ENCODE measurements at places on chromosomes 13 and 19.

DNA sequence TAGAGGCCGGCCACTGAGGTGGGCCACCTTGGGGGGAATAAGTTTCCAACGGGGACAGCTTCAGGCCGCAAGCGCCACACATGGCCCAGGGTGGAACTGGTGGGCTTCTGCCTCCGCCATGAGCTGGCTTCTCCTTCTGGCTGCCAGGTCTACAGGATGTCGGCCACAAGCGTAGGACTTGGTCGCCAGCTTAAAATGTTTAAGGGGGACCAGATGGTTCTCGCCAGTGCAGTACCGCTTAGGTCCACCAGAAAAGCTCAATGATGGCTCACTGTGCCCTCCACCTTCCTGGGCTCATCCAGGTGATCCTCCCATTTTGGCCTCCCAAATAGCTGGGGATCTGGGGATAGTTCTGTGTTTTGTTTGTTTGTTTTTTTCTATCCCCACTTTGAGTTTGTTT, 38.7 kb upstream of the ZNF254 start:
- no peak for DNase-seq

DNA sequence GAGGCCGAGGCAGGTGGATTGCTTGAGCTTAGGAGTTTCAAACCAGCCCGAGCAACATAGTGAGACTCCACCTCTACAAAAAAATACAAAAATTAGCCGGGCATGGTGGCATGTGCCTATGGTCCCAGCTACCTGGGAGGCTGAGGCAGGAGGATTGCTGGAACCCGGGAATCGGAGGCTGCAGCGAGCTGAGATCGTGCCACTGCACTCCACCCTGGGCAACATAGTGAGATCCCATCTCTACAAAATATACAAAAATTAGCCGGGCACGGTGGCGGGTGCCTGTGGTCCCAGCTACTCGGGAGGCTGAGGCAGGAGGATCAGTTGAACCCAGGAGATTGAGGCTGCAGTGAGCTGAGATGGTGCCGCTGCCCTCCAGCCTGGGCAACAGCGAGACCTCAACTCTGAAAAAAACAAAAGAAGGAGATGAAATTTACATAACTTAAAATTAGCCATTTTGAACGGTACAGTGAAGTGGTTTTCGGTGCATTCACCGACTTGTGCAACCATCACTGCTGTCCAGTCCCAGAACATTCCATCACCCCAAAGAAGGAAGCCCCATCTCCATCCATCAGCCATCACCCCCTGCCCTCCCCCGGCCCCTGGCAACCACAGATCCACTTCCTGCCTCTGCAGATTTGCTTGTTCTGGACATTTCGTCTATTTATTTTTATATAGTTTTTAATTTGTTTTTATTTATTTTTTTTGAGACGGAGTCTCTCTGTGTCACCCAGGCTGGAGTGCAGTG, 1.6 kb upstream of the AZU1 start:
- DNase-seq: no peak

- DNase-seq: no peak
Measured at GRCh38 chr19:6534451-6535093, 3.7 kb downstream of the TNFSF9 start.

- no peak for DNase-seq
Measured at GRCh38 chr19:4347521-4347920, 4.2 kb downstream of the MPND start.

- no peak for DNase-seq
Measured at GRCh38 chr13:108923386-108924047, 294.1 kb downstream of the MYO16 start.

DNA sequence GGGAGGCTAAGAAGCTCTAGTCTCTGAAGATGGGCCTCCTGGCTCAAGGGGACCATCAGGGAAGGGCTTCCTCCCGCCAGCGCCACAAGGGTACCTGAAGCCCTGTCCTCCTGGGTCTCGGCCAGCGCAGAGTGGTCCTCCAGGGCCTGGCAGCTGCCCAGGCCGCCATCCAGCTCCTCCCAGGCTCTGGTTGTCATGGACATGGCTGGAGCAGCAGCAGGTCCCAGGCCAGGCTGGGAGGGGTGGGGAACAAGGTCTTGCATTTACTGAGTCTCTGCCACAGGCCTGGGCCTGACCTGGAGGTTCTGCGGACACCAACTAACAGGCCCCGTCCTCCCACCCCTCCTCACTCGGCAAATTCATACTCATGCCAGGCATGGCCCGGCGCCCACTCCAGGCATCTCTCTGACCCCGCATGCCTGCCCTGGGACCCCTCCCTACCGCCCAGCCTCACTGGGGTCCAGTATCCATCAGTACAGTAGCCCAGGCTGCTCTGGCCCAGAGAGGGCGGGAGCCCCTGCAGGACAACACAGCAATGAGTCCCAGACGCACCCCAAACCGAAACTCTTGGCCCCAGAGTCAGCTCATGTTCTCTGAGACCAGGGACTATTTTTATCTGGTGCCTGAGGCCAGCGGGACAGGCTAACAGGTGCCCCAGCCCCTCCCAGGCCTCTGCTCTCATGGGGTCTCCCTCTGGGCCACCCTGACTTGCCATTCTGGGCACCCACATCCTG, 938 bp downstream of the JSRP1 start:
- no peak for DNase-seq

- DNase-seq: no peak
Measured at GRCh38 chr19:402786-403185, 6.2 kb downstream of the C2CD4C start.

DNA sequence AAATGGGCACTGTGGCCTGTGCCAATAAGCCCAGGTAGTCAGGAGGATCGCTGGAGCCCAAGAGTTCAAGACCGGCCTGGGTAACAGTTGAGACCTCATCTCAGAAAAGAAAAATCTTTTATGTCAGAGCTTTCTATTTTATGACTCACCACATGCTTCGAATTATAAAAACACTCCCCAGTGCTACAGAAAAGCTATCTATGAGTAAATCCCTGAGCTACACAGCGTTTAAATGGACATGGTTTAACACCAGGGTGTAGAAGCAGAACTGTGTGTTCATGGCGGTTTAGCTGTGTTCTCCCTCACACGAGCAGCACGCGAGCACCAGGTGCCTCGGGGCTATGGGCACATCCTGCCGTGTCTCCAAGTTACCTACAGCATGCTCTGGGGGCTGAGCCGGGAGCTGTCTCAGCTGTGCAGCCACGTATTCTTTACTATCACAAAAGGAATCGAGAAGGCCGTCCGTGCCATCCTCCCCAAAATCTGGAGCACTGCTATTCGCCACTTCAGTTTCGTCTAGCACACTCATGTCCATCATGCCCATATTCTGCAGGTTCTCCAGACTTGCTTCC, 6.7 kb downstream of the SAFB2 start:
- DNase-seq: no peak

GRCh38 chr19:49997709-49998108, 27.5 kb downstream of the VRK3 start:
- DNase-seq: no peak

DNA sequence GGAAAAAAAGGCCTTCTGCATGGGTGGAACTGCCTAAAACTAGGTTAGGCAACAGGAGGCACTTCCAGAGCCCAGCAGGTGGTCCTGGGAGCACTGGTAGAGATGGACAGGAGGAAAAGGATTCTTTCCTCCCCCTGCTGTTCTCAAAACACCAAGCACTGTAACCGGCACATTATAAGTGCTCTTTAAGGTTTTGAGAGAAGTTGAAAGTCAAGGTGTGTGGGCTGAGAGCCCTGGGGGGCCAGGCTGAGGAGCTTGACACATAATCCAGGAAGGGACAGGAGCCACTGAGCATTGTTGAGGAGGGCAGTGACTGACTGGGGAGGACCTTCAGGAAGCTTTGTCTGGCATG, 32.3 kb downstream of the SPATA13 start:
- no peak for DNase-seq

DNA sequence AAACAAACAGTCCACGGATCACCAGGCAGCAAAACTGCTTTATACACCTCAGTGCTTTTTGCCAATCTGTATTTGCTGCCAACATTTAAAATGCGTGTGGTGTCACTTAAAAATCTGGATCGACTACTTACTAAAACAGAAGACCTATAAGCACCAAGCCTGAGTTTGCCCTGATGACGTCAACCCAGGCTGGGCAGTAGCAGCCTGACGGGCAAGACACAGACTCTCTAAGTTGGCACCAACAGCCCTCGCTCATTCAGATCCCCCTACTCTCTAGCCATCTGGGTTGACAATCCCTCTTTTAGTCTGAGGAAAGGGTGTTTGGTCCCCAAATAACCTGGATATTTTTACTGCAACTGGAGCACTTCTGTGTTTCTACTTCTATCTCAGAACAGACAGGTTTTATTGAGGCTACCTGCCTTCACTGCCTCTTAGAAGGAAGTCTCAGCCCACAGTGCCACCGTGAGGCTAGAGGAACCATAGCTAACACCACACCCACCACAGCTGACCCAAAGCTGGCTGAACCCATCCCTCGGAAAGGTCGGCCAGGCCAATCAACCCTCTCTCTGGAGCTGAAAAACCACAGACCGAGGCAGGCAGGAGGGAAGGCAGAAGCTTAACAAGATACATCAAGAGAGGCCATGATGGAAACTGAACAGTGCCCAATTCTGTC, 6.9 kb downstream of the SUGP2 start:
- DNase-seq: no peak

GRCh38 chr19:4531562-4532165, 3.4 kb downstream of the PLIN5 start:
- DNase-seq: no peak

GRCh38 chr19:17481986-17482385, 11.7 kb downstream of the SLC27A1 start:
- DNase-seq: no peak

- DNase-seq: no peak
Measured at GRCh38 chr13:73061473-73061872, 2.7 kb downstream of the KLF5 start.

- DNase-seq: no peak
Measured at GRCh38 chr13:103557878-103558277, 491.7 kb upstream of the SLC10A2 start.

GRCh38 chr19:48182434-48182833, 12.0 kb downstream of the ZSWIM9 start:
- no peak for DNase-seq

- DNase-seq: no peak
Measured at GRCh38 chr19:50205681-50206138, 2.3 kb downstream of the MYH14 start.

DNA sequence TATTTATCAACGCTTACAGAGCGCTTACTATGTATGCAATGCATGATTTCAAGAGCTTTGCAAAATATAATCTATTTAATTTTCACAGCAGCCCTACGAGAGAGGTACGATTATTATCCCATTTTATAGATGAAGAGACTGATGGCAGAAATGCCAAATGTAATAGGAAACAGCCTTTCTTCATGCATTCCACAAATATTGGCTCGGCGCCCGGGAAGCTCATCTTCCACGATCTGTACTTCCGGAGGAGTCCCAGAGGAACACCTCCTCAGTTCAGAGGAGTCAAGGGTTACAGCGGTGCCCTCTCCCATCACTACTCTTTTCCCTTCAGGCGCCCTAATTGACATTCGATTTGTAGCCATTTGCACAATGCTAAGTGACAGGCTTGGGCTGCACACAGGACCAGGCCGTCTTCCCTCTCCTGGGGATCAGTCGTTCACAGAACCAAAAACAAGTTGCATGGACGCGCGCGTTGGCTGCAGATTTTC, 1.1 kb upstream of the ARHGAP35 start:
- DNase-seq: peak; percentile 88

GRCh38 chr13:73220966-73221720, 162.3 kb downstream of the KLF5 start:
- no peak for DNase-seq

DNA sequence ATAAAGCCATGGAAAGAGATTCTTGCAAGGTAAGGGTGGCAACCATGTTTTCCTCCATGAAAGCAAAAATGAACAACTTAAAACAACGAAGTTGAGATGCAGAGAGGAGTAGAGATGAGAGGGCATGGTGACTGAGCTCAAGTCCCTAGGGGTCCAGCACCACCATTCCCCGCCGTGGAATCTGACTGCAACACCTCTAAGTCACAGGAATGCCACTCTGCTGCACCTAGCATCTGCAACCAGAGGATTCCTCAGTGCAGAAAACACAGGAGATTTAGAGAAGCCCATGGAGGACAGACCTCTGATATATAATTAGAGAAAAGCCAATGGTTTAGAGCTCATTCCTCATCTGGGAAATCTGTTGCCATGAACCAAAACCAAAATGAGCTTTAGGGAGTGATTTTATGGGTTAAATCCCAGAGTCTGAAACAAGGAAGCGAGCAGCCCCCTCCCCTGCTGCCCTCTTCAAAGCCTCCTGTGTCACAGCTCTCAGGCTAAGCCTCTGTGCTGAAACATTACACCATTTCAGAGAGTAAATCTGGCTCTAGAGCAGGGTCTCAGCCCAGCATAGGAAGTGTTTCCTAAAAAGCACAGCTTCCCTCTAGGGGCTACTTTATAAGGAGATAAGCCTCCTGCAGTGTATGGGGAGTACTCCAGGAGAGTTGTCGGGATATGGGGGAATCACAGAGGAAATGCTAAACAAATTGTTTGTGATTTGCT, 1043.6 kb downstream of the UQCRFS1 start:
- no peak for DNase-seq

DNA sequence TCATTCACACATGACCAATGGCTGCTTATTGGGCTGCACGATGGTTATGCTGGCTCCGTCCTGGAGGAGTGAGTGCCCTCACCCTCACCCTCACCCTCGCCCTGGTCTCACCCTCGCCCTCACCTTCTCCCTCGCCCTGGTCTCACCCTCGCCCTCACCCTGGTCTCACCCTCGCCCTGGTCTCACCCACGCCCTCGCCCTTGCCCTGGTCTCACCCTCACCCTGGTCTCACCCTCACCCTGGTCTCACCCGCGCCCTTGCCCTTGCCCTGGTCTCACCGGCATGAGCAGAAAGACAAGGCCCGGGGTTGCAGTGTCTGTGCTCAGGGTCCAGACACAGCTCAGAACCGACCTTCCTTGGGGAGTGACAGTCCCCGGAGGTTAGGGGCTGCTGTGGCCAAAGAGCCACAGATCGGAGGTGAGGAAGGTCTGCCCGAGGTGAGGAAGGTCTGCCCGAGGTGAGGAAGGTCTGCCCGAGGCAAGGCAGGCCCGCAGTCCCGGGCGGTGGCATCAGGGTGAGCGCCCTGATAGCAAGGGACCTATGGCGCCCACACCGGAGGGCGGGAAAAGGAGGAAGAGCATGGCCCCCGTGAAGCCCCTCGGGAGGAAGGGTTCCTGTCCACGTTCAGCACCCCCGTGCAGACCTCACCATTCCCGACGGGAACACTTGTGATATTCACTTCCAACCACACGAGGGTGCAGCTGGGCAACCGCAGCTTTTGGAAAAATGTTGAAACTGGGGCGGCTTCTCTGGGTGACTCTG, 65.6 kb downstream of the MCF2L start:
- DNase-seq: peak; percentile 38

DNA sequence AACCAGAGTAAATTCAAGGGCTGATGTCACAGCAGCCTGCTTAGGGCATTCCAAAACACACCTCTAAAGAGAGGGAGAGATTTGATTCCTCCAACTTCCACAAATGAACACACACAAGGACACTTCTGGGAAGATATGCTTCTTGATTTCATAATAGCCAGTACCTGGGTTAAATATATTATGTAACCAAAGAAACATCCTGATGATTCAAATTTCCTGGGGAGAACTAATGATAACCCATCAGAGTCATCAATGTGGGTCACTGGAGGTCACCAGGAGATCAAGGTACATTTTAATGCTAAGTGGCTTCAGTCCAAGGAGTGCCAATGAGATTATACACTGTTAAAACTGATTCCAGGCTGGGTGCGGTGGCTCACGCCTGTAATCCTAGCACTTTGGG, 54.0 kb upstream of the DOCK9 start:
- no peak for DNase-seq

- no peak for DNase-seq
Measured at GRCh38 chr13:20140487-20140886, 20.4 kb downstream of the GJA3 start.

Measured in COR-L47 (cell line).